Right ventricle myocardium superior (tissue), 1 donor: ENCODE measurements at places on chromosomes 16 and 17. TPM values are rescaled to one million over a fixed set of nuclear protein-coding genes. Genes with fewer than 3 reads are reported as not detected.

PRAC2 gene
- not detected for total RNA-seq

TPSG1 gene
- total RNA-seq: 0.19 TPM

SLC52A1 gene
- total RNA-seq: not detected

TENT4B gene
- total RNA-seq: 7.7 TPM

PRSS21 gene
- total RNA-seq: not detected

DNA sequence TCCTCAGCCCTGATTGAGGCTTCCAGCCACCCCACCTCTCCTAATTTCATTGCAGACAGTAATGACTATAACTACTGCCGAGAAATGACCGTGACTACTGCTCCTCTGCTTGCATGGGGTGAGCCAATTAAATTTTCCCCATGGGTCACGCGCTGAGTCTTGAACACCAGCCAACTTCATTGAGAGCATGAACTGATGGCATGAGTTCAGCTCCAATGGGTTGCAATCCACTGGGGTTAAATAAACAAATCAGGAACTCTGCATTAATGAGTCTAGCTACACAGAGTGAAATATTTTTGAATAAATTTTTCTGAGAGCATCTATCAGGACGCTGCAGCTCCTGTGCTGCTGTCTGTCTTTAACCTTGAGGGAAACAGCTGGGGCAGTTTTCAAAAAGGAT lies 61.6 kb upstream of the CLEC3A start:
- no peak for DNase-seq

DNA sequence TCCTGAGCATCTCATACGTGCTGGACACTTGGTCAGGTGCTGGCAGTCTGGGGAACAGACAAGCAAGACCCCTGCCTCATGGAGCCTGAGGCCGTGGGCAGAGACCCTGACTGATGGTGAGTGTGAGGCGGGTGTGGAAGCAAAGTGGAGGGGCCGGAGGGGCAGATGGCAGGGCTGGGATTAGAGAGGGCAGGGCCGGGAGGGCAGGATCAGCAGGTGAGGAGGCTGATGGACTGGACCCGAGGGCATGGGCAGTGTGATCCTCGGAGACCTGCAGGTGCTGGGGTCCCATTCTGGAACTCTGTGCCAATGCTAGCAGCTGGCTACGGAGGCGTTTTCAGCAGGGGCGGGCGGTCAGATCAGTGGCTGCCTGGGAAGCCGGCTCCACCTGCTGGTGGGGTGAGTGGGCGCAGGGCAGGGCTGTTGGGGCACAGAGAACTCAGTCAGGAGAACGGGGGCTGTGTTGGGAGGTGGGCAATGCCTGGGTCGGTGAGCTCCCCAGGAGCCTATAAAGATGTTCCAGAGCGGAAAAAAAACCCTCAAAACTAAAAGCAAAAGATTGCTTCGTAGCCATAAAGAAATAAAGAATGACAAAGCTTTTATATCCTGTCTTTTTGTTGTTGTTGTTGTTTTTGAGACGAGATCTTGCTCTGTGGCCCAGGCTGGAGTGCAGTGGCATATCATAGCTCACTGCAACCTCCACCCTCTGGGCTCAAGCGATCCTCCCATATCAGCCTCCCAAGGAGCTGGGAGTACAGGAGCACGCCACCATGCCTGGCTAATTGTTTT lies 8.9 kb upstream of the C16orf74 start:
- no peak for DNase-seq

- DNase-seq: peak; percentile 10
Measured at GRCh38 chr17:17355426-17355825, 52.3 kb downstream of the NT5M start.

GRCh38 chr16:89722392-89723278 lies 1.3 kb downstream of the ZNF276 start:
- DNase-seq: peak; percentile 89

DNA sequence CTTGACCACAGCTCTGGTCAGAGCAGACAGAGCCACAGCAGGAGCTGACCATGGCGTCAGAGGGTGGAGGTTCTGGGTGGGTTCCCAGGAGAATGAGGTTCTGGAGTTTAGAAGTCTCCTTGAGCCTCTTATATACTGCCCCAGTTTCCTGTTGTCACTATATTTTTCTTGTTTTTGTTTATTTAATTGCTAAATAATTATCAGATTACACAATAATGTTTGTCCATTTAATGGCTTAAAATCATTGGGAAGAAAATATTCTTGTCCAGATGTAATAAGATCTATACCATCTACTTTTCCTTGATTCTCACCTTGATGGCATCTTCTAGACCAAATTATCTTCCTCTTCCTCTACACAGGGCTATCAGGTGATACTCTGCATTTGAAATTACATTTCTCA lies at the start of gene KRTAP4-3:
Gene KRTAP4-3 (minus strand): TSS at position 101 of the 400 bp plus-strand sequence. CDS start 49 bp downstream, at position 52.
- no peak for DNase-seq

DNA sequence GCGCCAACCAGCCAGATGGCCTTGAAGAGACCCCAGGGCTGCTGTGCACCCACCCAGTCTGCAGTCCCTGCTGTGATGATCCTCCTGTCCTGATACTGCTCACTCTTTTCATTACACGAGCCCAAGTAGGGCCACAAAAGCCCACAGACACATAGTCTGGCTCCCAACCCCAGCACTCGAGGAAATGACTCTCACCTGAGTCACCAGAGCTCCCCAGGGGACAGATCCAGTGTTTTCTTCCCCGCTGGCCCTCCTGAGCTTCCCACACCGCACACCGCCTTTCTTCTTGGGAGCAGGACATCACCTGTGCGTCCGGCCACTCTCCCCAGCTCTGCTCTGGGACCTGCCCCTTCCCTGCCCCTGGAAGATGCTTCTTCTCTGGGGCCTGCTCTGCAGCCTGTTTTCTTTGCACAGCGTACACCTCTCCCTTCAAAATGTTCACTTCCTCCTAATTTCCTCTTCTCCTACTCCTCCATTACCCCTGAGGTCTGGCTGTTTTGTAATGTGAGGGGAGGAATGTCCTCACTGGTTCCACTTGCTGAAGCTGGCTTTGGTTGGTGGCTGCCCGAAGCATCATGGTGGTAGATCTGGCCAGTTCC lies 2.0 kb upstream of the SCN4A start:
- no peak for DNase-seq

DNA sequence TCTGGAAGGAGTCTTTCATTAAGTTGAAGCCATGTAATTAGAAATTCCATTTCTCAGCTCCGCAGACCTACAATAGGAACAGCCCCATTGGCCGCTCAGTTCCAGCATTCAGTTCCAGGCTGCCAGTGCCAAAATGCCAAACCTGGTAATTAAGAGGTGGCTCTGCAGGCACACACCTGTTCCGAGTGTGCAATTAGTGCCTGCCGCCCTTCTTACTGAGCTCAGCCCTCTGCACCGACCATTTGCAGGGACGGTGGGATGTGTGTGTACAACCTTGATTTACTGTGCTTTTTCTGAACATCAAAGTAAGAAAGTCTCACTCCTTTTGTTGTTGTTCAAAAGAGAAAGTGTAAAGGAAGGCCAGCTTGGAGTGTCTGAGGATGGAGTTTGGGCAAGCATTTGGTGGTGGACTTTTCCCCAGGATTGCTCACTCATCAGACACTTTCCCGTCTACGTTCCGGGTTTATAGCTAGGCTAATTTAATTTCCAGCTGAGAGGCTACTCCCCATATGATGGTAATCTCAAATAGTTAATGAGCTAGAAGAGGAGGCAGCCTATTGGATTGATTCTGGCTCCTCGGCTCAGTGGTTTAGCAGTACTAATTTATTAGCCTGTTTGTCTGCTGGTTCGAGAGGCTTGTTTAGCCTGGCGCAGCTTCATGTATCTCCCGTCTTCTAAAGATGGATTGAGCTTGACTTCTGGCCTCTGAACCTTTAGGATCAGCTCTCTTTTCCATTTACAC lies 20.0 kb downstream of the HS3ST3B1 start:
- DNase-seq: no peak

- DNase-seq: no peak
Measured at GRCh38 chr16:48123104-48123788, 32.5 kb downstream of the ABCC12 start.

GRCh38 chr17:16197276-16197675 lies 18.1 kb downstream of the NCOR1 start:
- DNase-seq: no peak

GRCh38 chr16:46427340-46428107 lies 193.7 kb downstream of the SHCBP1 start:
- DNase-seq: no peak

DNA sequence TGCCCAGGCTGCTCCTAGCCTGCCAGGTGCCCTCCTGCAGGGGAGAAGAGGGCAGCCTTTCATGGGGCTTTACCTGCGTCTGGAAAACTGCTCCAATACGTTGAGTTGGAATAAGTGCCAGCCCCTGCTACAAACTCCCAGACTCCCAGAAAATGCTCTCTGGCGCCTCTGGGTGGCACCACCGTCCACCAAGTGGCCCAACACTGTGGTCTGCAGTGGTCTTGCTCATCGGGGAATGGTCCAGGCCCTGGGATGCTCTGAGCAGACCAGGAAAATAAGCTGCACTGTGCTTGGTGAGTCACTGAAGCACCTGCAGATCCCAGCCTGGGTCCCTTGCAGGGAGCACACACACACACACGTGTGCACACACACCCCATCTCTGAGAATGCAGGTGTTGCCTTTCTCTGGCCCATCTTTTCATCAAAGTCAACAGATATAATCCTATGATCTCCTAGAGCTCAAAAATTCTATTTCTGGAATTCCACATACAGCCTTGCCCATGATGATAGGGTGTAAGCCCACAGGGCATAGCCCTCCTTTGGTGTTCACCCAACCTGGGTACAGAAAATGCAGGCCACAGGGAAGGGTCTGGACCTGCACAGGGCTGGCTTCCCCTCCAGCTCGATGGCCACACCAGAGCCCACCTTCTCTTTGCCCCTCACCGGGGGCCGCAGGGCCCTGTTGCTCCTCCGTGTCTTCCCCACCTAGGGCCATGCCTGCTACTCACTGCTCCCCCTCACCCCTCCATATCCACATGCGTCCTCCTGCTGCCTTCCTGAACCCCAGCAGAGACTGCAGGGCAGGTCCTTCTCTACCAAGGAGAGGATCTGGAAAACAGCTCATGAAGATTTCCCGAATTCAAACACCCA lies 20.5 kb downstream of the CDIP1 start:
- no peak for DNase-seq

- peak; percentile 13 for DNase-seq
Measured at GRCh38 chr17:80960797-80961452, 30.7 kb upstream of the CHMP6 start.

- DNase-seq: no peak
Measured at GRCh38 chr16:3007957-3008689, 4.6 kb upstream of the CLDN9 start.

- no peak for DNase-seq
Measured at GRCh38 chr17:47916489-47917208, 20.6 kb downstream of the SP2 start.

GRCh38 chr17:67113486-67113885 lies 69.1 kb downstream of the CACNG1 start:
- DNase-seq: no peak
